ENCODE measurements at places on chromosomes 2 and 18.

- no peak for DNase-seq
Measured at GRCh38 chr18:26768385-26768784, 97.1 kb downstream of the AQP4 start.

- no peak for DNase-seq
Measured at GRCh38 chr18:51017140-51017879, 12.7 kb upstream of the SMAD4 start.

- no peak for DNase-seq
Measured at GRCh38 chr2:206832873-206833272, 67.5 kb downstream of the FASTKD2 start.

GRCh38 chr2:240596491-240596931 lies 10.0 kb downstream of the CAPN10 start:
- no peak for DNase-seq

DNA sequence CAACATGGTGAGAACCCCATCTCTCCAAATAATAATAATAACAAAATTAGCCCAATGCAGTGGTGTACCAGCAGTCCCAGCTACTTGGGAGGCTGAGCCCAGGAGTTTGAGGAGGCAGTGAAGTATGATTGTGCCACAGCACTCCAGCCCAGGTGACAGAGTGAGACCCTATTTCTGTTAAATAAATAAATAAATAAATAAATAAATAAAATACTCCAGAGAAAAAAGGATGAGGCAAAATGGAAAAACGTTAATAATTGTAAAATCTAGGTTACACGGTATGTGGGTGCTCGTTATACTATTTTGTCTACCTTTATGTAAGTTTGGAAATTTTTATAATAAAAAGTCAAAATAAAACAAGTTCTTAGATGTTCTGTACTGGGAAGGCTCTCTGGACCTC lies 8.6 kb upstream of the EMX1 start:
- DNase-seq: no peak

DNA sequence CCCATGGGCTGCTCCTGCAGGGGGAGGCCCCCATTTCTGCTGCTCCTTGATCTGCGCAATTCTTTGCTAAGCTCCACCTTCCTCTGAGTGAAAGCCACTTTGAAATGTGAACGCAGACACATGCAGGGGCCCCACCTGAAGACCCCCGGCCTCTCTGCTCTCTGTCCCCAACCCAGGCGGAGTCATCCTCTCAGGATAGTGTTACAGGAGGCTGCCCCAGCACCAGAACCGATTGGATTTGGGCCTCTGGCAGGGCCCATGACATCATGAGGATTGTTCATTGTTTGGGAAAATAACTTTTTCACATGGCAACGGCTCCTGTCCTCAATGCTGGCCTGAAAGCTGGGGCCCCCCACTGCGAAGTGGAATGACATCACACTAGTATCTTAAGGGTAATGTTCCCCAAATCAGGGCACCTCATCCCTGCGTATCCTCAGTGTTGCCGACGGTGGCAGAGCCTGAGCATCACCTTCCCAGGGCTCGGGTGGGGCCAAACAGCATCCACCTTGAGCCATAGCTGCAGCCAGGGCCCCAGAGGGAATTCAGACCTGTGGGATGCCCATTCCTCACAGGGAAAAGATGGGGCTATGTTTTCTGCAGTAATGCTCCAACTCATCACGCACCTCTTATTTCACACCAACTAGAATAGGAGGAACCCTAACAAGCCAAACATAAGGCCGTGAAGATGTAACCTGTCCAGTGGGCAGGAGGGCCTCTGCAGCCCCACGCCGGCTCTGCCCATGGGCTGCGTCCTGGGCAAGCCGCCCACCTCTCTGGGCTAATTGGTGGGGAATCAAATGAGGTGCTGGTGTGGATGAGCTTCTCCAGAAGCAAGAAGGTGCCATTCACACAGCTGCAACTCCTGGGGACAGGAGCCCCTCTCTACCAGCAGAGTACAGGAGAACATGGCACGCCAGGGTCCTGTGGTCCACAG lies 2.7 kb upstream of the ERFE start:
- DNase-seq: no peak

GRCh38 chr18:13216711-13217465 lies 1.7 kb upstream of the LDLRAD4 start:
- DNase-seq: peak; percentile 32

- no peak for DNase-seq
Measured at GRCh38 chr2:28340312-28341202, 52.1 kb upstream of the FOSL2 start.

- DNase-seq: no peak
Measured at GRCh38 chr2:68726608-68727367, 7.8 kb upstream of the ARHGAP25 start.

DNA sequence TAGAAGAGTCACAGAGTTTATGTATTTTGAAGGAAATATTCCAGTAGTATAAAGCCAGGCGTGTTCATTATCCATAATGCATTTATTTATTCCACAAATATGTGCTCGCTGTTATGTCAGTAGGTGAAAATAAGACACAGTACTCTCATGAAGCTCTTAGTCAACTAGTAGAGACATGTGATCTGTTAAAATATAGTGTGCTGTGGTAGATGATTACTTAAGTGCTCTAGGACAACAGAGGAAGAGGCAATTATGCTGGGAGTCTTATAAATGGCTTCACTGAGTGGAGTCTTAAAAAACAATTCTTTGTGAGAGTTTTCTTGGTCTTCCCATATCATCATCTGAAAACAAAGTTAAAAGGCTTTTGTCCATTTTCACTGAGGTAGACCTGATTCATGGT lies 457.3 kb downstream of the XIRP2 start:
- no peak for DNase-seq

DNA sequence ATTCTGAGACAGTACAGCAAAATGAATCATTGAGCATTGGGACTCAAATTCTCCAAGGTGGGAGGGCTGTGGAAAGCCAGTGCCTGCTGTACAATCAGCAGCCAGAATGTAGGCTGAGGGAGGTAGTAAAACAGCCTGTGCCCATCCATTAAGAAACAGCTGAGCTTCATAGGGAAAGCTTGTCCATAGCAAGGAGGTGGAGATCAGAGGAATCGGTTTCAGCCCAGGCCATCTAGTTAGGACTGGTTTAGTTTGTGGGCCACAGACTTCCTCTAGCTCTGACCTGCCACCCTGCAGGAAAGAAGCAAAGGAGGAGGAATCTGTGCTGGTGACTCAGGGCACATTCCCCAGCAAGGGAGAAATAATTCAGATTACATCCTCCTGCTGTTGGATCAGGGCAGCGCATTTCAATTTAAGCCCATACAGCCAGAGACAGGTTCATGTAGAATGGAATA lies 333.4 kb downstream of the SETBP1 start:
- DNase-seq: peak; percentile 87

- peak; percentile 39 for DNase-seq
Measured at GRCh38 chr18:39675368-39675767, 2109.8 kb upstream of the CELF4 start.

All from fibroblast of skin of abdomen (primary cell).